ENCODE measurements at places on chromosomes 7 and 10.

GRCh38 chr10:111108441-111108840 is 31.6 kb downstream of the ADRA2A start:
- no peak for DNase-seq

- no peak for DNase-seq
Observed at GRCh38 chr7:44285561-44285960, 39.8 kb downstream of the CAMK2B start.

- DNase-seq: no peak
Observed at GRCh38 chr10:131546086-131546810, 234.7 kb upstream of the TCERG1L start.

DNA sequence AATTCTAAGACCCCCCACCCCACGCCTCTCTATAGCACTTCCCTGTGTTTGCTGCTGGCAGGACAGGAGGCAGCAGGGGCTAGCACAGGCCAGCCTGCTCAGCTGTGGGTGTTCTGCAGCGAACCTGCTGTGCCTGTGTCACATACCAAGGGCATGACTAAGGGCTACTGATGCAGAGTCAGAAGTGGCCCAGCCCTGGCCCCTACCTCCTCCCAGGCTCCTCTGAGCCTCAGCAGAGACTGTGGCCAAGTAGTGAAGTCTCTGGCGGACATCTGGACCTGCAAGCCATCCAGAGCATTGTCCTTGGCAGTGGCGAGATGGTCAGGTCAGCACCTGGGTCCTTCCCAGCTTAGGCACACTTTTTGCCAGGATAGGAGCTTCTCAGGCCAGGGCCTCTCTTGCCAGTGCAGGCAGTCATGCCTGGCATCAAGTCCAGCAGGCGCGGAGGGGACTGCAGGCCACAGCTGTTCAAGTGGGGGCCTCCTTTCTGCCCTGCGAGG is 116.3 kb upstream of the RET start:
- peak; percentile 79 for DNase-seq

- DNase-seq: no peak
Observed at GRCh38 chr10:90125456-90126255, 424.3 kb downstream of the KIF20B start.

Data from MG63 (cell line).